Kidney glomerular epithelial cell (primary cell): ENCODE measurements at places on chromosomes 7 and 10.

DNA sequence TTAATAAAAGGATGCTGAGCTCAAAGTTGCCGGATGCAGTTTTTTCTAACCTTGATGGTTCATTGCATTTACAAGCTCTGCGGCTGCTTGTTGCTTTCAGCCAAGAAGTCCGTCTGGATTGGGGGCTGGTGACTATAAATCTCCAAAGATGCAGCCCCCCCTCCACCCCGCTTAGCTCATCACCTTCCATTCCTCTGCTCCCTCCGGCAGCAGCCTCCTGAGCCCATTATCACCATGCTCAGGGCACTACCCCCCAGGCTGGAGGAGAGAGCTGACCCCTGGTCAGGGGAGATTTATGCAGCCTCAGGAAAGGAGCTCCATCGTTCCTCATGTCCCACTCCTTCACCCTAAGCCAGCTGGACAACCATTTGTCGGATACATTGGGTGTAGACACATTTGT is 55.3 kb upstream of the ZRANB1 start:
- no peak for DNase-seq

GRCh38 chr7:47034180-47034579 is 547.7 kb downstream of the TNS3 start:
- DNase-seq, result no peak

DNA sequence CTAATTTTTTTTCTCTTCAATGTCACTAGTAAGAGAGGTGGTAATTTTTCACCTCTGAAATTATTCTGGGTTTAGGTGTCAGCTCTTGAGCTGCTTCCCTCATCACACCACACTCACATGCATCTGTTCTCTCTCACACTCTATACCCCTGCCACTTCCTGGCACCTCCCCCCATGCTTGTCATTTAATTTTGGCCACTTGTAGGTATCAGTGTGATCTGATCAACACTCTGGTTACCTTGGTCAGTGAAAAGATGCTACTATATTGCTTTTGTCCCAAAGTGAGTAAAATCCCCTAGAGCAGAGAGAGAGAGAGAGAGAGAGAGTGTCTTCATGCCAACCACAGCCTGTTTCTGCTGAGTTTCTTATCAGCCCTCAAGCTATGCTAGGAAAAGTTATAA is 42.5 kb downstream of the STK17A start:
- DNase-seq, result no peak

- DNase-seq, result no peak
Observed at GRCh38 chr7:132498319-132498718, 78.0 kb downstream of the PLXNA4 start.
